ENCODE measurements at places on chromosomes 2 and 18. TPM values are rescaled to one million over a fixed set of nuclear protein-coding genes. Genes with fewer than 3 reads are reported as not detected.

The SFT2D3 gene
- 7.6 TPM for total RNA-seq

The VAPA gene
- 145 TPM for total RNA-seq

The ERFE gene
- 1.7 TPM for total RNA-seq

The HSPE1 gene
- 54.3 TPM for total RNA-seq

The CABYR gene
- total RNA-seq, result 21.6 TPM

The KIF1A gene
- 217 TPM for total RNA-seq

The RUFY4 gene
- not detected for total RNA-seq

The CXCR4 gene
- total RNA-seq, result 110 TPM

The SERPINB7 gene
- not detected for total RNA-seq

The CRYGD gene
- 1.9 TPM for total RNA-seq

The EDAR gene
- total RNA-seq, result not detected

The TIGD1 gene
- 10.9 TPM for total RNA-seq

The CABLES1 gene
- 7.0 TPM for total RNA-seq

The BOLA3 gene
- total RNA-seq, result 12.6 TPM

The AKAIN1 gene
- total RNA-seq, result 6.9 TPM

The SFTPB gene
- total RNA-seq, result 1.7 TPM

The DAW1 gene
- total RNA-seq, result 2.8 TPM

The DSC1 gene
- not detected for total RNA-seq

The CTAGE1 gene
- not detected for total RNA-seq

The CNRIP1 gene
- total RNA-seq, result 39.8 TPM

The CGREF1 gene
- 22.1 TPM for total RNA-seq

The MGAT4A gene
- 69.4 TPM for total RNA-seq

The ANO7 gene
- total RNA-seq, result 0.54 TPM

The MYO1B gene
- total RNA-seq, result 63.5 TPM

The LYPD1 gene
- total RNA-seq, result 81.1 TPM

The ERBB4 gene
- 154 TPM for total RNA-seq

The ID2 gene
- total RNA-seq, result 371 TPM

The KCNG3 gene
- 0.27 TPM for total RNA-seq

The NAPG gene
- total RNA-seq, result 66.3 TPM

The SRD5A2 gene
- total RNA-seq, result 0.18 TPM

The HOXD3 gene
- not detected for total RNA-seq

The TMEFF2 gene
- total RNA-seq, result 88.4 TPM

The ANKRD62 gene
- 0.18 TPM for total RNA-seq

The SCN7A gene
- 4.9 TPM for total RNA-seq

The BOLL gene
- total RNA-seq, result not detected

The GALNT14 gene
- total RNA-seq, result 12.2 TPM

The MYO7B gene
- total RNA-seq, result 0.27 TPM

The TTR gene
- 6.1 TPM for total RNA-seq

The DSG2 gene
- total RNA-seq, result 4.7 TPM

The CHRND gene
- 0.18 TPM for total RNA-seq

The TGFA gene
- 11.2 TPM for total RNA-seq

The LHCGR gene
- total RNA-seq, result 1.5 TPM

The IL36B gene
- not detected for total RNA-seq

The HMSD gene
- total RNA-seq, result not detected

The LYPD6B gene
- total RNA-seq, result 0.91 TPM

The DCDC2C gene
- not detected for total RNA-seq

The CMPK2 gene
- 7.0 TPM for total RNA-seq

The LONRF2 gene
- total RNA-seq, result 36.1 TPM

The ANKRD29 gene
- 9.5 TPM for total RNA-seq

The TUBA3E gene
- not detected for total RNA-seq

The REG1B gene
- total RNA-seq, result not detected

The RAB6C gene
- 1.2 TPM for total RNA-seq
